GM13976 (cell line): ENCODE measurements at places on chromosomes 12 and 14.
A peak's percentile ranks its signal among the peaks of the same experiment; 100 is the strongest.

DNA sequence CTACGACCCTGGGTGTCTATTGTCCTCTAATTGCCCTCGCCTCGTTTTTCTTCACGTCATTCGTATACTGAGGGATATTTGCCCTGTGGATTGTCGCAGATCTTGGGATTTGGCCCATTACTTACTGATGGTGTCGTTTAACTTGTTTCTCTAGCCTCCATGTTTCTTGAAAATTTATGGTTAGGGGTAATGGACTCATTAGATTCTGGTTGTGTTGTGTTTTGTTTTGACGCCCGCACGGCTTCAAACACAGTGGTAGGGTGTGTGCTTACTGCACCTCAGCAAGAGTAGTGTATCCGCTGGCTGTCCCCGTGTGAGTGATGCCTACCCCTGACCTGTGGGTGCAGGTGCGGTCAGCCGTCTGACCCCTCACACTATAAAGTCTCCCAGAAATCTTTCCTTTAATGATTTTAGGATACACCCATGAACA lies 874 bp upstream of the RNU6-8 start:
- no peak for DNase-seq

GRCh38 chr12:32533971-32534590 lies 134.7 kb downstream of the FGD4 start:
- peak; percentile 33 for DNase-seq

DNA sequence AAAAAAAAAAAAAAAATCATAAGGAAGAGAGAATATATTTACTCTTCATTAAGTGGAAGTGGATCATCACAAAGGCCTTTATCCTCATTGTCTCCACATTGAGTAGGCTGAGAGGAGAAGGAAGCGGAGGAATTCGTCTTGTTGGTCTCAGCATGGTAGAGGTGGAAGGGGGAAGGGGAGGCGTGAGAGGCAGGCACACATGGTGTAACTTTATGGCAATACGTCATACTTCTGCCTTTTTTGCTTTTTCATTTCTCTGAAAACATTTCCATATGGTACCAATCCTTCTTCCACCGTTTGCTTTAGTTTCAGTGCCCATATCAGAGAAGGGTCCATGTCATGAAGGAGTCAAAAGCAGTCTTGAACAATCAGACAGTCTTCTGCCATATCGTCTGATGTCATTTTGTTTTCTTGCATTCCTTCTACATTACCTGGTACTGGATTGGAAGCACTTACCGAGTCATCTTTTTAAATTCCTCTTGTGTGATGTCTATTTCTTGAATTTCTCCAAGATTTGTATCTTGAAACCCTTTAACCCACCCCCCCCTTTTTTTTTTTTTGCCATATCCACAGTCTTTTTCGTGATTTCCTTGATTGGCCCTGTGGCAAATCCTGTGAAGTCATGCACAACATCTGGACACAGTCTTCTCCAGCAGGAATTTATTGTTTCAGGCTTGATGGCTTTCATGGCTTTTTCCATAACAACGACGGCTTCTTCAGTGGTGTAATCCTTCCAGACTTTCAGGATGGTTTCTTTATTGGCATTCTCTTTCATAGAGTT lies 8.9 kb downstream of the FUT8 start:
- no peak for DNase-seq

GRCh38 chr12:49673446-49674317 lies 33.5 kb downstream of the FMNL3 start:
- DNase-seq = peak; percentile 55

DNA sequence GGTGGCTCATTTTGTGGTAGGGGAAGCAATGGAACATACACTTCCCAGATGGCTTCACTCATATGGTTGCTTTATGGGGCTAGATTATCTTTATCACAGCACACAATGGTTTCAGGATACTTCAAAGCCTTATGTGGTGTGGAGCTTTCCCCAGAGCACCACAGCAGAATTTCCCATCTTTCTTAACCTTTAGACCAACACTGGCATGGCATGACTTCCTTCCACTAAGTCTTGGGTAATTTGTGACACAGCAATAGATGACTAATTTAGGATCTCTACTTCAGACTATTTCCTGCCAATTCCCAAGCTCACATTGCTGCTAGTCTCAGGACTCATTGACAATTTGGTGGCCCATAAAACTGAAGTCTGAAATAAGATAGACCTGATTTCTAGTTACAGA lies 36.9 kb upstream of the DCN start:
- DNase-seq = no peak

- no peak for DNase-seq
Measured at GRCh38 chr14:92542766-92543554, 29.4 kb downstream of the RIN3 start.

GRCh38 chr14:106831322-106831720 lies 1304.9 kb downstream of the TMEM121 start:
- DNase-seq = peak; percentile 66

DNA sequence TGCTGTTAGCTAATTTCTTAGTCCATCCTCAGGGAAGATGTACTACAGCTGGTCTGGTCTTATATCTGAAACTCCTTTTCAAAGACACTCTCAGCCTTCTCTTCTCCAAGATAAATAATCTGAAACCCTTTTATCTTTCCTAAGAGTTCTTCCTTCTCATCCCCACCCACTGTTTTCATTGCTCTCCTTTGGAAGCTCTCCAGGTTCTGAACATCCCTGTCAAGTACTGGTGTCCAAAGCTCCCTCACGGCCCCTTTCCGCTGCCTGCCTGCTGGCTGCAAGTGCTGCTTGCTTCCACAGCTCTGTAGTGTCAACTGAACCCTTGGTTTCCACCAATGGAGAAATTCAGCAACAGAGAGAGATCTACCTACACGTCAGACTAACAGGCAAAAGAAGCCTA lies 6.6 kb upstream of the SLC6A13 start:
- no peak for DNase-seq

DNA sequence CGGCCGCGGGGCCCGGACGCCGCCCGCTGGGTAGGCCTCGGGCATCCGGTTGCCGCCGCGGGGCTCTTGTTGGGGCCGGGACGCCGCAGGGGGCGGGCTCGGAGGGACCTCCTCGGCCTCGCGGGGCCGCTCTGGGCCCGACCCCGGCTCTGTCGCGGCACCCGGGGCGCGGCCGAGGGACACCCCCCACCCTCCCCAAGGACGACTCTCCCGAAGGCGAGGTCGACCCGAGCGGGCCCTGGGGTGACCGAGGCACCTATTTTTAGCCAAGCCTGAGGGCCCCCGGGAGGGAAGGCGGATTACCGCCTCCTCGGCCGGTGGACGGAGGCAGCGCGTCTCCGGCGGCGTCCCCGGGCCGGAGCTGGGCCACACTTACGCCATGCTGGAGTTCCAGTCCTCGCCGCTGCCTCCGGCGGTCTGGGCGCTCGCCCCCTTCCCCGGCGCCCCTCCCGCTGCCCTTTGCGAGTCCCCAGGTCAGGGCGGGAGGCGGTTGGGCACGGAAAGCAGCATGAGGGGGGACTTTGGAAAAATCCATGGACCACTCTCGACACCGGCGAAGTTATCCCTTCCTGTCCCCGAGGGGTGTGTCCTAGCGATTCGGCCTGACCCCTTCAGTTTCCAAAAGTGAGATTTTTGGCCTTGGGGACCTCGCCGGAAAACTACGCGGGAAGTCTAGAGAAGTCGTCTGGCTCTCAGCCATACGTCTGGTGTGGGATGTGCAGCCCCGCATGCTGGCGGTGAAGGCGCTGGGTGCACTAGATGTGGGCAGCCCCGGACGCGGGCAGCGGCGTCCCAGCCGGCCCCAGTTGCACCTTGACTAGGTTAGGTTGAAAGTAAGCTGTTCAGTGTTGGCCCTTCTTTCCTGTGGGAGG lies 699 bp downstream of the KTN1 start:
- DNase-seq = peak; percentile 70

- peak; percentile 75 for DNase-seq
Measured at GRCh38 chr14:22472935-22473854, 115.8 kb downstream of the DAD1 start.

- DNase-seq = no peak
Measured at GRCh38 chr12:123475246-123475703, 17.3 kb downstream of the SNRNP35 start.

- no peak for DNase-seq
Measured at GRCh38 chr12:84802161-84802560, 110.4 kb downstream of the SLC6A15 start.

DNA sequence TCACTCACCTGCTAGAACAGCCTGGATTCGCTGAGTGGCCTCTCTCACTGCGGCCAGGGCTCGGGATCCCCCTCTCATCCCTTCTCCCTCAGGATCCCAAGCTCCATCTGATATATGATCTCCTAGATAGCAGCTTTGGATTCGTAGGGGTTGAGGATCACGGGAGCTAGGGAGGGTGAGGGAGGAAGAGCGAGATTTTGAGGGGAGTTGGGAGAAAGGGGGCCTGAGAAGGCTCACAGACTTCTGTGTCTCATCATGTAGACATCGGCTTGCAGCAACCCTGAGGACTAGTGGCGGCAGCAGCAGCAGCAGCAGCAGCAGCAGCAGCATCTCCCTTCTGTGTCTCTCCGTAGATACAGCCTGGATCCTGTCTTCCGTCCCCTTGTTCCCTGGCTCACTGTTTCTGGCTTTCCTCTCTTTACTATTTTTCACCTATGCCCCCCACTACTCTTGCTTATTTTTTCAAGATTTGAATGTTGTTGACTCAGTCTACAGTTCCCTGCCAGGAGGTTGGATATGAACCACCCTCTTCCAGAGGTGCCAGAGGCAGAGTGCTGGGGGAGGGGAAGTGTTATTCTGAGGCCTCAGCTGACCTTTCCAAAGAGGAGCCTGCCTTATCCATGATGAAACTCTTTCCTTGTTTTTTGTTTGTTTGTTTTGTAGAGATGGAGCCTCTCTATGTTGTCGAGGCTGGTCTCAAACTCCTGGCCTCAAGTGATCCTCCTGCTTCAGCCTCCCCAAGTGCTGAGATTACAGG lies at the start of gene CIROP:
Gene CIROP (minus strand): TSS at position 399 of the 757 bp plus-strand sequence. CDS start 69 bp downstream, at position 330.
- no peak for DNase-seq

DNA sequence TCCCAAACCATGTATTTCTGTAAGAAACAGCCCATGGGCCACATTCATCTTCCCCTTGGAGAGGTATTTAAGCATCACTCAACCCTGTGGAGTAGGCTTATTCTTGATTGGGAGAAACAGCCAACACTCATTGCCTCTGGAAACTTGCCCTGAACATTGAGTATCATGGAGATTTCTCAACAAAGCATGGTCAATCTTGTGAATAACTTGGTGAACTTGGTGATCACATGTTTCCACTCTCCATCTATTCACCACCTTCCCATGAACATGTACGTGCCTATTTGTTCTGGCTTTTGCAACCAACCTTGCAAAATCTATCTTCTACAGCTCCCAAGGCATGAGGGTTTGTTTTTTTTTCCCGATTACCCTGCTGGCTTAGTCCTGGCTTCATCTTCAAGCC lies 163.2 kb downstream of the PAH start:
- no peak for DNase-seq

DNA sequence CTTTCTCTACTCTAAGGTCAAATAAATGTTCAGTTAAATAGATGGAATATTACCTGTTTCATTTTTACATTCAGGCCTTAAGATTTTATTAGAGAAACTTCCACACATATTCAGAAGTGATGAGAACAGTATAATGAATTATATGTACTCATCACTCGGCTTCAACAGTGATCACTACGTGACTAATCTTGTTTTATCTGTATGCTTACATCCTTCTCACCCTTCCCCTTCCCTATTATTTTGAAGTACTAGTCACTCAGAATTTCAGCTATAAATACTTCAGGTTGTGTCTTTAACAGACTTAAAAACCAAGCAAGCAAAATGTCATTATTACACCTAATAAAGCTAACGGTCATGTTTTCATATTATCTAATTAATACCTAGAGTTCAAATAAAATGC lies 34.9 kb downstream of the ETV6 start:
- no peak for DNase-seq

GRCh38 chr14:29648045-29648444 lies 279.6 kb downstream of the PRKD1 start:
- DNase-seq = no peak

GRCh38 chr12:104577581-104577981 lies 120.8 kb downstream of the CHST11 start:
- no peak for DNase-seq

DNA sequence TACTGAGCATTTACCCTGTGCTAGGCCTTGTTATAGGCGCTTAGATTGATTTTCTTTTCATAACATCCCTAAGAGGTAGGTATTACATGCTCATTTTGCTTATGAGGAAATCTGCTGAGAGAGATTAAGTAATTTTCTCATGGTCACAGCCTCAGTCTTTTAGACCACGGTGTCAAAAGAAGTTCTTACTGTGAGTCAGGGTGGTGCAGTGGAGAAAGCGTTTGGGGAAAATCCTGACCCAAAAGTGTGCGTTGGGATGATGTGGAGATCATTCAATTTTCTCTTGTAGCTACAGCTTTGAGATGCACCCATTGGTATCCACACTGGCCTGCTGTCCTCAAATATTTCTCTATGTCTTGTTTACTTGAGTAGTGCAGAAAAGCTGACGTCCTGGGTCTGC lies 8.2 kb downstream of the ANG start:
- no peak for DNase-seq

DNA sequence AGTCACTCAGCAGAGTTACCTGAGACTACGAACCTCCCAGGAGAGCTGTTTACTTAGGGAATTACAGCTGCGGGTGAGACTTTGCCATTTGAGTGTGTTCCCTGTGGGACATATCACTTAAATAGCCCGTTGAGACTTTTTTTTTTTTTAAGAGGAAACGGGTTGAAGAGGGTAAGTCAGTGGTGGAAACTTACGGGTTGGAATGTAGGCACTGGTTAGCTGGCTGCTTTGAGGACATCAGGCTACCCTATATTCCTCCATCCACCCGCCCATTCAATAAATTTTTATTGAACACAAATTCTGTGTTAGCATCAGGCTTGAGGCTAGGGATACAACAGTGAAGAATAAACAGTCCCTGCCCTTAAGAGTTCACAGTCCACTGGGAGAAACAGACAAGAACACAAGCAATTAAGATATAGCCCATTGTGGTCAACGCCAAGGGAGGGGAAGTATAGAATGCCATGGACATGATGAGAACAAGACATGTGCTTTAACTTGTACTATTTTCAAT lies 88.1 kb upstream of the CPSF6 start:
- no peak for DNase-seq

GRCh38 chr12:79634957-79635471 lies 55.8 kb downstream of the PAWR start:
- DNase-seq = no peak

- no peak for DNase-seq
Measured at GRCh38 chr14:45194964-45195363, 58.0 kb downstream of the MIS18BP1 start.

GRCh38 chr14:71482671-71483070 lies 449.6 kb upstream of the RGS6 start:
- no peak for DNase-seq

- DNase-seq = no peak
Measured at GRCh38 chr14:67192366-67192765, 3.1 kb downstream of the GARIN2 start.
